Aorta (tissue), 5 donors: ENCODE measurements at places on chromosomes 11 and 22. TPM values are rescaled to one million over a fixed set of nuclear protein-coding genes. Genes with fewer than 3 reads are reported as not detected.

GRCh38 chr11:11581481-11581880 is 40.3 kb downstream of the GALNT18 start:
- no peak overlapping the region for H3K27ac ChIP-seq
- no peaks in the 10 kb centered on the region for H3K36me3 ChIP-seq
- H3K27me3 ChIP-seq: no peaks in the 10 kb centered on the region
- H3K4me3 ChIP-seq: no peak overlapping the region
- peaks cover 2% of the 10 kb centered on the region for H3K4me1 ChIP-seq

The C22orf42 gene
- total RNA-seq: not detected

- no peak overlapping the region for H3K27ac ChIP-seq
- H3K4me1 ChIP-seq: peaks cover 1% of the 10 kb centered on the region
- DNase-seq: peak; percentile 76
- no peaks in the 10 kb centered on the region for H3K27me3 ChIP-seq
- H3K36me3 ChIP-seq: no peaks in the 10 kb centered on the region
Observed at GRCh38 chr11:59615120-59615636, 396 bp downstream of the OSBP start.

- H3K36me3 ChIP-seq: peaks cover 29% of the 10 kb centered on the region
- no peak overlapping the region for H3K4me3 ChIP-seq
- no peak overlapping the region for H3K27ac ChIP-seq
- no peaks in the 10 kb centered on the region for H3K27me3 ChIP-seq
Observed at GRCh38 chr22:30017375-30018223, 62.7 kb upstream of the HORMAD2 start.

DNA sequence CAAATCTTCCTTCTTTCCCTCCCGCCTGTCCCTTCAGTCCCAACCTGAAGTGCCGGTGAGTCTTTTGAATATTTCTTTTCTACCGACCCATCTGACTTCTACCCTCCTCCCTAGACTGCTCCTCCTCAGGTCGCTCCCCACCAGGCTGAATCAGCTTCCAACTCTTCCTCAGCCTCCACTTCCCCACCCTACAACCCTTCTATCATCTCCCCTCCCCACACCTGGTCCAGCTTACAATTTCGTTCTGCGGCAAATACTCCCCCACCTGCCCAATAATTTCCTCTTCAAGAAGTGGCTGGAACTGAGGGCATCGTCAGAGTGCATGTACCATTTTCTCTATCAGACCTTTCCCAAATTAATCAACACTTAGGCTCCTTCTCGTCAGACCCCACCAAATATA is 2.5 kb upstream of the NDUFC2 start:
- DNase-seq: no peak
- H3K4me1 ChIP-seq: no peaks in the 10 kb centered on the region
- no peak overlapping the region for H3K4me3 ChIP-seq
- no peaks in the 10 kb centered on the region for H3K36me3 ChIP-seq

The SLC25A18 gene
- 0.52 TPM for total RNA-seq

The TMEM132A gene
- 4.5 TPM for total RNA-seq

- no peak for DNase-seq
- H3K27me3 ChIP-seq: no peaks in the 10 kb centered on the region
- no peak overlapping the region for H3K27ac ChIP-seq
- H3K36me3 ChIP-seq: no peaks in the 10 kb centered on the region
- no peaks in the 10 kb centered on the region for H3K4me1 ChIP-seq
Observed at GRCh38 chr11:269146-269890, 8.9 kb upstream of the NLRP6 start.

DNA sequence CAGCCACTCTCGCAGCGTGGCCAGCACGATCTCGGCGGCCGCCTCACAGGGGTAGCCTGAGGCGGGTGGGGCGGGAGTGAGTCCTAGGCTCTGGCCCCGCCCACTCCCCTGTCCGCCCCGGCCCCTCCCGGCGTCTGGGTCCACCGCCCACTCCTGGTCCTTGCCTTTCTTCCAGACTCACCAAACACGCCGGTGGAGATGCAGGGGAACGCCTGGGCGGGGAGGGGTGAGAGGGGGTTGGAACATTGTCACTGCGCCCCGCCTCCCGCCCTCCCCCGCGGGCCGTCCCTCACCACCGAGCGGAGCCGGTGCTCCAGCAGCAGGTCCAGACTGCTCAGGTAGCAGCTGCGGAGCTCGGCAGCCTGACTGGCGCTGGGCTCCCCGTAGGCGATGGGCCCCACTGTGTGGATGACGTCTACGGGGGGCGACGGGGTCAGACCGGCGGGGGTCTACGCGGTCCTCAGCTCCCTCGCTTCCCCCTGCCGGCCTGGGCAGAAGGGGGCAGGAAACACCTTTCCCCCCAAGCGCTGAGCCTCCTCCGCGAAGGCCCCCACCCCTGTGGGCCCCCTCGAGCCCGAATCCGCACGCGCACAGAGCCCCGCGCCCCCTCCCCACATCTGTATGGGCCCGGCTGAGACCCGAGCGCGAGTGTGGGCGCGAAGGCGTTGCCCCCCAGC is 13.2 kb downstream of the OTUB1 start:
- DNase-seq: peak; percentile 74
- no peak overlapping the region for H3K4me3 ChIP-seq
- no peaks in the 10 kb centered on the region for H3K4me1 ChIP-seq
- no peak overlapping the region for H3K27ac ChIP-seq
- no peaks in the 10 kb centered on the region for H3K36me3 ChIP-seq
- no peaks in the 10 kb centered on the region for H3K27me3 ChIP-seq

DNA sequence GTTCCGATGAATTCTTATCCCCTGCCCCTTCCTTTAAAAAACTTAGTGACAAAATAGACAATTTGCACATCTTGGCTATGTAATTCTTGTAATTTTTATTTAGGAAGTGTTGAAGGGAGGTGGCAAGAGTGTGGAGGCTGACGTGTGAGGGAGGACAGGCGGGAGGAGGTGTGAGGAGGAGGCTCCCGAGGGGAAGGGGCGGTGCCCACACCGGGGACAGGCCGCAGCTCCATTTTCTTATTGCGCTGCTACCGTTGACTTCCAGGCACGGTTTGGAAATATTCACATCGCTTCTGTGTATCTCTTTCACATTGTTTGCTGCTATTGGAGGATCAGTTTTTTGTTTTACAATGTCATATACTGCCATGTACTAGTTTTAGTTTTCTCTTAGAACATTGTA is 12.0 kb downstream of the CCND1 start:
- no peaks in the 10 kb centered on the region for H3K4me1 ChIP-seq
- H3K27me3 ChIP-seq: no peaks in the 10 kb centered on the region
- no peak overlapping the region for H3K4me3 ChIP-seq
- no peak overlapping the region for H3K27ac ChIP-seq

The FGF19 gene
- not detected for total RNA-seq

The MMP27 gene
- total RNA-seq: not detected

GRCh38 chr22:20016734-20017621 is at the start of gene ARVCF:
Gene ARVCF (minus strand): TSS chr22:20016823. CDS start chr22:19990794, 26,029 bp downstream.
- H3K4me3 ChIP-seq: peak within 1 kb of the TSS; percentile 65
- no peaks in the 10 kb centered on the region for H3K36me3 ChIP-seq
- DNase-seq: peak; percentile 94
- no peaks in the 10 kb centered on the region for H3K4me1 ChIP-seq
- no peaks in the 10 kb centered on the region for H3K27me3 ChIP-seq
- no peak within 1 kb of the TSS for H3K27ac ChIP-seq
